WERI-Rb-1 (cell line): ENCODE measurements at places on chromosomes 1 and 21.

DNA sequence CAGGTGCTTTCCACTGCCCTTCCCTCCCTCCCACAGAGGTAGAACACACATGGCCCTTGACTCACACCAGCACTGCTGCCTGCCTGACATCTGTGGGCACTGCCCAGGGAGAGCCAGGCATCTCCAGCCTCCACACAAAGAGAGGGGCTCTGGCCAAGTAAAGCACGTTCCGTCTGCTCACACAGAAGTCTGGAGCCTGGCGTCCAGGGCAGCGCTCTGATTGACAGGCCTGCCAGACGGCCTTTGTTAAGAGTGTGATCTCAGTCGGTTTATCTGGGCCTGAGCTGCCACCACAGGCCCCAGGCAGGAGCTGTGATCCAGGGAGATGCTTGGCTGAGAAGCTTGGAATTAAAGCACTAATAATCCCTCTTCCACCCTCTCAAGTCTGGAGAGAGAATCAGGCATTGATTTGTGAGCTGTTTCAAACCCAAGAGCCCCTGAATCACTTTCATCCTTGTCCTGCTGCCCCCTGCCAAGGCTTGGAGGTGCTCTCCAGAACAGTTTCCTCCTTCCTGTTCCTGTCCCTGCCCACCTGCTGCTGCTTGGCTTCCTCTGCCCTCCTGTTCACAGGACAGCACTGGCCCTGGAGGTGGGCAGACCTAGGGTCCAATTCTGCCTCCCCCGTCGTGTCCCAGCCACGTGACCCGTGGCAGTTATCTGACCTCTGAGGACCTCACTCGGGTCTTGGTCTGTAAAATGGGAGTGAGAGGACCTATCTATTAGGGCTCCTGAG is 3.7 kb downstream of the DMRTB1 start:
- DNase-seq, result peak; percentile 93

DNA sequence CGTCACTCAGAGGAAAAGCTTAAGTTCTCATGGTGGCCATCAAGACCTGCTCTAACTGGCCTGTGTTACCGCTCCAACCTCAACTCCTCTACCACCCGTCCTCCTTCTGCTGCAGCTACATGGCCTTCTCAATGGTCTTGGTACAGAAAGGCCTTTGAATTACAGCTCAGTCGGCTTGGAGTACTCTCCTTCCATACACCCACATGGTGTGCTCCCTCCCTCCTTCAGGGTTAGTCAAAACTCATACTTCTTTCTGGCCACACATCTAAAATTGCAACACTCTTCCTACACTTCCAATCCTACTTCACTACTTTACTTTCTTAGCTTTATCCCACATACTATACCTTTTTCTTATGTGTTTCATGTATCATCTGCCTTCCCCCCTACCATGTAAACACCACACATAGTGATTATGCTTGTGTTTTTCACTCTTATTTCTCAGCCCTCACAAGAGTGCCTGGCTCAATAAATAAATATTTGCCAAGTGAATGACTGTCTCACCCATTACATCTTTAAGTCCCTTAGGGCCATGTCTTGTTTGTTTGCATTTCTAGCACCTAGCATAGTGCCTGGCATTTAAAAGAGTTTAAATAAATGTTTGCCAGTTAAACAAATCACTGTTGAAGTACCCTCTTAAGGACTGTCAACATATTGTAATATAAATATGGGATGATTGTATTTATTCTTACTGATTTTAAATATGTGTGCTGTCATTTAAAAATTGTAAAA is 37.6 kb upstream of the HMCN1 start:
- no peak for DNase-seq

DNA sequence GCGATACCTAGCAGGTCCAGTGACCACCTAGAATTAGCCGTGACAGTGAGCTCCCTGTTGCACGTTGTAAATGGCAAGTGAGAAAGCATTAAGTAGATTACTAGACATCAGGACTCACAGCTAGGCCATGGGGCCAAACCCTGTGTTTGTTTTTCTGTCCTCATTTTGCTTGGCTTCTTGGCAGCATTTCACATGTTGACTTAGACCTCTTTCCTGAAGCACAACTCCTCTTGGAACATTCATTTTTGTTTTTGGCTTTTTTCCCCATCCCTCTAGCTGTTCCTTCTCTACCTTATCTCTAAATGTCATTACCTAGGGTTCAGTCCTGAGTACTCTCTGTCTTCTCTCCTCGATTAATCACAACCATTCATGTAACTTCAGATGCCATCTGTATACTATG is 16.9 kb upstream of the PTPN14 start:
- no peak for DNase-seq

- DNase-seq, result no peak
Measured at GRCh38 chr1:10953505-10954193, 58.8 kb upstream of the TARDBP start.

- DNase-seq, result no peak
Measured at GRCh38 chr1:109279615-109280278, 3.2 kb downstream of the PSRC1 start.

GRCh38 chr21:43345746-43346409 is 81.1 kb downstream of the SIK1 start:
- DNase-seq, result no peak

DNA sequence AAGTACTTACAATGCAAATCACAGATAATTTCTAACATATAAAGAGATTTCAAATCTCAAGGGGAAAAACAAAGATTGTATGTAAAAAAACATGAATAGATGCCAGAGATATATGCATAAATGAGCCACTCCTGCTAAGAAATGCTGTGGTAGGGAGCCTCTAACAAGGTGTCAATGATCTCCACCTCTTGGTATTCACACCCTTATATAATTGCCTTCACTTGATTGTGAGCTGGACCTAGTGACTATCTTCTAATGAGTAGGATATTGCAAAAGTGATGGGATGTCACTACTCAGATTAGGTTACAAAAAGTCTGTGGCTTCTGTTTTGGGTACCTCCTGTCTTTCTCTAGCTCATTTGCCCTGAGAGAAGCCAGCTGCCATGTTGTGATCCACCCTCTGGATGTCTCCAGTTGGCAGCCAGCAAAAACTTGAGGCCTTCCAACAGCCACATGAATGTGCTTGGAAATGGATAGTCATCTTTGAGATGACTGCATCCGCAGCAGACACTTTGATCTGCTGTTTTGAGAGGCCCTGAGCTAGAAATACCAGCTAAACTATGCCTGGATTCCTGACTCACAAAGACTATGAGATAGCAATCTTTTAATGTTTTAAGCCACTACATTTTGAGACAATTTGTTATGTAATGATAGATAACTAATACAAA is 196.1 kb upstream of the FGGY start:
- DNase-seq, result no peak

DNA sequence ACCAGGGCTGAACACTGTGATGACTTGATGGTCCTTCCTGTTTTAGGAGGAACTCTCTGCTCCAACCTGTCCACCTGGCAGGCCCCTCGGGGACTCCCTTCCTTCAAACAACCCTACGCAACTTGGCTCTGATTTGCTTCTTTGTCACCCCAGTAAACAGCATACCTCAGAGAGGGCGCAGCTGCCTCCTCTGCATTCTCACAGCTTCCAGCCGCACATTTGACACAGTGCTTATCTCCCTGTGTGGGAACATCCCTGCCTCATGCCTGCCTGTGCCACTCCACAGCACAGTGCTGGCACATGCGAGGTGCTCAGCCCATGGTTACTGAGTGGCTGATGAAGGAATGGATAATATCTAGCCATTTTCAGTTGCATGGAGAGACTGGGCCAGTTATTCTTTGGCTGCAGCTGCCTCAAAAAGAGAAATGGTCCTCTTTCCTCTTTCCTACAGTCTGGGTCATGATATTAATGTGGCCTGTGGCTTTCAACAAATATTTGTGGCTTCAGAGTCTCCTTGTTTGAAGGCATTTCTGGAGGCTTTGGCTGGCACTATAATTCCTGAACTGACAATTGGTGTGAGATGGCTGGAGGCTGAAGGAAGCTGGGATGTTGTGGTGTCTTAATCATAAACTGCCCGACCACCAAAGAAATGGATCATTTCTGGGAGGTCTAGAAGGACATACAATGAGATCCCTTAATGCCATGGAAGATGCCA is 77.9 kb downstream of the TENT5C start:
- no peak for DNase-seq

GRCh38 chr1:81430955-81431623 is 369.6 kb upstream of the ADGRL2 start:
- DNase-seq, result no peak

GRCh38 chr1:54516249-54516920 is 31.6 kb upstream of the ACOT11 start:
- DNase-seq, result no peak

DNA sequence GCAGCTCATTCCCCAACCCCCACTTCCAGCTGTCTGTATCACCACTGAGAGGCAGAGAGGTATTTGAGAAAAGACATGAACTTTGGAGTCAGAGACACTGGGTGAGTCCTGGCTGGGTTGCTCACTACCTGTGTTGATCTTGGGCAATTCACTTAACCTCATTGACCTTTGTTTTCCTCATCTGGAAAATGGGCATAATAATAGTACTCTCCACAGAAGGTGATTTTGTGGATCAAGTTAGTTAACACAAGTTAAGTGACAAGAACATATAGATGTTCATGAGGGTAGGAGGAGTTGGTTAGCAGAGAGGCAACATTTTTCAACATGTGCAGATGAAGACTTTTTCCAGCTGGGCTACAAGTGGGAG is 17.1 kb upstream of the ETV3L start:
- no peak for DNase-seq

GRCh38 chr1:224801844-224802490 is 127.5 kb upstream of the DNAH14 start:
- no peak for DNase-seq

DNA sequence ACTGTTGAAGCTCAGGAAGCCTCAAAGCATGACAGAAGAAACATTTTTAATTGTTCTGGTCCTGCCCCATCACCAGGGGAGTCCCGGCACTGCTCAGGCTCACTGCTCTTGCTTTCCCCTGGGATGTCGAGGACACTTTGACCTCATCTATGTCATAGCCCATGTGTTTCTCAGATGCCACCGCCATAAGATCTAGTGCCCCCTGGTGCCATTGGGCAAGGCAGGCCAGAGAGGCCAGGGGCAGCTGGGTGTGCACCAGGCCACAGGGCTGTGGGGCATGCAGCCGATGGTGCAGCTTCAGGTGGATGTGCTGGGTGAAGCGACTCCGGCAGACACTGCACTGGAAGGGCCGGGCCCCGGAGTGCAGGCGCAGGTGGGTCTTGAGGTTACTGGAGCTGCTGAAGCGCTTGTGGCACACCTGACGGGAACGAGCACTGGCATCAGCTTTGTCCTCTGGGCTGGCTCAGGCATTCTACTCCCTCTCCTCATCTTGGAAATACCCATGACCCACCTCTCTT is 7.7 kb upstream of the CRYBG2 start:
- DNase-seq, result no peak

DNA sequence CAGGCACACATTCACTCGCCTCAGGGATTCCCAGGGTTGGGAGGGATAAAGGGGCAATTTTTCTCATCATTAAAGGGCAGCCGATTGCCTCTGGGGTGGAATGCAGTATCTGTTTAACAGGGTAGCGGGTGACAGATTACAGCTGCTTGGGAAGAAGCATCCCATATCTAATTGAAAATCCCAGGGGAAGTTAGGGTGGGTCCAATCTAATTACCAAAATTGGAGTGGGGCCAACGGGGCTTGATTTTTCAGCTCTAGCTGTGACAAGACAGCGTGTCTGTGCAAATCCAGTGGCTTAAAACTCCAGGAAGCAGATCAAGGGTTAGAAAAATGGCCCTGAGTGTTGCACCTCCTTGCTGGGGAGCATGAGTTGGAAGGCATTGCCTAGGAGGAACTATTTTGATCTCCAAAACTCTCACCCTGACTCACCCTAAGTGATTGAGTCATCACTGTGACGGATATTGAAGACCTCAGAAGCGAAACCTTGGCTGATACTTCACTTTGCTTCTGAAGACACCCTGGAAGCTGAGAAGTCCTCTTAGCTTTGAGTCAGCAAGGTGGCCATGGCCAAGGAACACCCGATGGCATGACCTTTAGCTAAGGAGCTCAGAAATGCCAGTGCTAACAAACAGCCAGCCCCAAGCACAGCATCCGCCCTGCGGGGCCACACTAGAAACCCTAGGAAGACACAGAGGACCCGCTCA is 46.0 kb downstream of the GRHL3 start:
- DNase-seq, result peak; percentile 30

- no peak for DNase-seq
Measured at GRCh38 chr1:248373761-248374160, 1.8 kb upstream of the OR2T6 start.

GRCh38 chr1:246572785-246573184 is 6.5 kb downstream of the CNST start:
- no peak for DNase-seq

DNA sequence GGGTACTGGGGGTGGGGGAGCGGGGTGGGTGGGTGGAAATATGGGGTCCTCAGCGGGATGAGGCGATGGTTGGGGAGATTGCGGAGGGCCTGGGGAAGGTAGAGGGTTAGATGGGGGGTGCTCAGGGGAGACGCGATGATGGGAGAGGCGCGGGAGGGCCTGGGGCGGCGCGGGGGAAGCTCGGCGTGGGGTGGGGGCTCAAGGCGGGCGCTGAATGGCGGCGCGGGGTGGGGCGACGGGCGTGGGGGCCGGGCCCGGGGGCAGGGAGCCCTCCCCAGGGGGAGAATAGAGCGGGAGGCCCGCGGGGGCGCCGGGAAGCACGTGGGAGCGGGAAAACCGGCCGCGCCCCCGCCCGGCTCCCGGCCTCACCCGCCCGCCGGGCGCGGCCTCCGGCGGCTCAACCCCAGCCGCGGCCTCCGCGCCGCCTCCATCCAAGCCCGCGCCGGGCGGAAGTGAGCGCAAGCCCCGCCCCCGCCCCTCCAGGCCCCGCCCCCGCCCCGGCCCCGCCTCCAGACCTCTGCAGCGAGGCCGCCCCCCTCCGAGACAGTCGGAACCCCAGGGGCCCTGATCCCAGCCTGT is at the start of gene FAAP20:
FAAP20 (minus strand) TSS at position 454 of the 579 bp plus-strand sequence; CDS start at position 431, 23 bp downstream.
- DNase-seq, result peak; percentile 63

GRCh38 chr1:32337855-32338636 is 2.0 kb upstream of the MARCKSL1 start:
- DNase-seq, result no peak

GRCh38 chr1:153985941-153986761 is at the start of gene RAB13:
Gene RAB13, minus strand, starts transcription at chr1:153986339. Its CDS starts 103 bp downstream, at chr1:153986236.
- DNase-seq, result peak; percentile 60

GRCh38 chr1:111878649-111879048 is 110.8 kb downstream of the KCND3 start:
- DNase-seq, result no peak

GRCh38 chr1:234702342-234703000 is 92.5 kb upstream of the IRF2BP2 start:
- DNase-seq, result no peak

DNA sequence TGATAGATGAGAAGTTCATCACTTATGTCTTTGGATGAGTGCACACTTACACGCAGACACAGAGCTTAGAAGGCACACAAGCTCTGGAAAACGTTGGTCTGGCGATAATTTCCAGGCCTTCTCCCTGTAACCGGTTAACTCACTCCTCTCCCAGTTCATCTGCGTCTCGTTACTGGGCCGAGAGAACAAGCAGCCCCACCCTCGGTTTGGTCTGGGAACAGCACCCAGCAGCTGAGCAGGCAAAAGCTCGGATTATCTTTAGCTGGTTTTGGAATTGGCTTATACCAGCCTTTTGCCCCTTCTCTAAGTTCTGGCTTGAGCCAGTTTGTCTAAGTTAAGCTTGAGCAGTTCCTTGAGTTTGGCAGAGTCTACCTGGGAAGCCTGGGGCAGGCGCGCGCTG is 27.3 kb upstream of the COL6A1 start:
- DNase-seq, result peak; percentile 87

- no peak for DNase-seq
Measured at GRCh38 chr1:238005116-238005515, 114.4 kb upstream of the ZP4 start.
